A549 treated with ZK216348 at 1 μM for 4 hours (cell line): ENCODE measurements at places on chromosomes 6 and 20. TPM values are rescaled to one million over a fixed set of nuclear protein-coding genes. Genes with fewer than 3 reads are reported as not detected.

MYL9 gene
- total RNA-seq = 15.7 to 29.0 TPM (median 19.6 TPM) in 5 replicates

KLHDC3 gene
- total RNA-seq = 22.2 to 31.7 TPM (median 30.9 TPM) in 5 replicates

FAXC gene
- 5.4 to 11.8 TPM (median 7.2 TPM) in 5 replicates for total RNA-seq

NFATC2 gene
- total RNA-seq = 7.0 to 9.8 TPM (median 7.2 TPM) in 5 replicates

VWA7 gene
- total RNA-seq = 0.53 to 2.7 TPM (median 1.1 TPM) in 5 replicates

NKAIN4 gene
- 4.6 to 8.9 TPM (median 5.2 TPM) in 5 replicates for total RNA-seq

FABP7 gene
- not detected in 5 replicates for total RNA-seq

SLC13A3 gene
- 0.21 TPM in 1 of 5 replicates, not detected in the others for total RNA-seq

WFDC8 gene
- not detected in 5 replicates for total RNA-seq
